ENCODE measurements at places on chromosomes 1 and 21.

DNA sequence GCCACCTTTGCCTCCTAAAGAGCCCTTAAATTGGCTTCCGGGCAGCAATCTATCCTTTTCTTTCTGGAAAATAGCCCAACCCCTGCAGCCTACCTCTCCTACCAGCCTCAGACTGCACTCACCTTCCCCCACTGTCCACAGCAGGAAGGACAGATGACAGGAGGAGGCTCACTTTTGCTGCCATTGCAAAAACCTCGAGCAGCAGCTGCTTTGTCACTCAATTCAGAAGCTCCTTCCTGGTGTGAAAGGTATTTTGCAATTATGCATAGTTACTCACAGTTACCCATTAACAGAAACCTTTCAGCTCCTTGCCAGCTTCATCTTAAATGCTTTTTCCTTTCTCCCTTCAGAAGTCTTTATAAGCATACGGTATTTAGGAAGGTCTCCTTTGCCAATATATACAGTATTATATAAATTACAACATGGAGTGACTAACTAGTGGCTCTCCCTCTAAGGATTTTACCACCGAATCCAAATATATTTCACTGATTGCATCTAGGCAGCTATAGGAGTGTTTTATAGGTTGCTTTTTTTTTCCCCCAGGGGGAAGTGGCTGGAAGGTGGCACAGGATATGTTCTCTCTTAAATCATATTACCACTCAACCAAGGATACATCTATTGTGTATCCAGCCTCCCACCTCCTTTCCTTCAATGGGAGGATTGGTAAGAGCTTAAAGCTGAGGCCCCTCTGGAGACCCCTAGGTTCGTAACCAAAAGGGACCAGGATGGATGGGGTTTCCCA is 142.1 kb upstream of the IPO9 start:
- DNase-seq = no peak

DNA sequence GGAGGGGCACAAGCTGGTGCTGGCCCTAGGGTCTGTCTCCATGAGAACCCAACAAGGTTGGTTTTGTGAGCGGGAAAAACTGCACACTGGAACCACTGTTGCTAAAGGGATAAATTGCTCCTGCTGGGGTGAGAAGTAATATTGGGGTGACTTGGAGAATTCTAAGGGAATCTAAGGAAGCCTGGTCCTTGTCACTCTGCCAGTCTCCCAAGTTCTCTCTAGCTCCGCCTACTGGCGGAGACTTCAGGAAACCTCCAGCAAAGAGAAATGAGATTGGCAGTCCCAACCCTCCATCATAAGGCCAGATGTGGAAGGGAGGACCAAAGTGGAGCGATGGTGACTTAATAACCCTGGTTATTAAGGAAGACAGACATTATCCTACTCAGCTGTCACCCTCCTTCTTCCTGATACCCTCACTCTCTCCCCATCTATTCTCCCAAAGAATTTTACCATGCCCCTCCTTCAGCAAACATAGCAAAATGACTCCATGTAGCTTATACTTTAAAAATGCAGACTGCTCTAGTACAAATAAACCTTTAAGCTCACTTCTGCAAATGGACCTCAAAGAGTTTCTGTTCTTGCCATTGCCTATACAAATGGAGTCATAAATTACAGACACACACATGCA is 2.7 kb downstream of the LCE1F start:
- no peak for DNase-seq

GRCh38 chr21:36890086-36890485 is 76.4 kb downstream of the HLCS start:
- no peak for DNase-seq

DNA sequence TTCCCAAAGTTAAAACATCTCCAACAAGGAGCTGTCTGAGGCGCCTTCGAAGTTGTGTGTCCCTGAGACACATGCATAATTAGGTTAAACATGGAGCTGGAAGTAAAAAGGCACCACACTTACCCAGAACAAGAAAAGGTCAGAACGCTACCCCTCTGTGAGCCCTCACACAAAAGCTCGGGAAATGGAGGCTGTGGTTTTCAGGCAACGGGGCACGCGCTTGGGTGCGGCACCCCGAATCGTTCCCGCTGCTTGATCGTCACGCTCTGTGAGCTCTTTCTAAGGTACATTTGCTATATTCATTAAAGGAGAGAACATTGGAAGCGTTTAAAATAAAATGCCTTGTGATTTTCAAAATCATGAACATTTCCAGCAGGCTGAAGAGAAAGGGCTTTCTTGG is 12.5 kb downstream of the CAPN8 start:
- DNase-seq = no peak

- DNase-seq = no peak
These were observed 9.9 kb downstream of the CNIH3 start for GRCh38 chr1:224626042-224626441.

DNA sequence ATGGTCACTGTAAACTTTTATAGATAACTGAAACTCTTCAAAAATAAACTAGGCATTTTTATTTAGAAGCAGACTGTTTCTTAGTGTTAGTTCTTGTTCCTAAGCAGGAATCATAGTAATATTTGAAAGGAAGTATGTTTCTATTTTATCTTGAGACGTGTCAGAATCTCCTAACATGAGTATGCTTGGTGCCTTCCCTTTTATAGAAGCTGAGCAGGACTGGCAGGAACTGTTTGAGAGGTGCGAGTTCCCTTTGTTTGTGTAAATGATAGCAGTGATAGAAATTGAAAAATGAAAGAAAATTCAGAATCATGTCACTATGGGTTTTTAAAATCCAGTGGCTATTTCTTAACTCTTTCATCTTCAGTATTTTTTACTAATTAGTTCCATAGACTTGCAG is 56.9 kb downstream of the LRRC8D start:
- DNase-seq = no peak

DNA sequence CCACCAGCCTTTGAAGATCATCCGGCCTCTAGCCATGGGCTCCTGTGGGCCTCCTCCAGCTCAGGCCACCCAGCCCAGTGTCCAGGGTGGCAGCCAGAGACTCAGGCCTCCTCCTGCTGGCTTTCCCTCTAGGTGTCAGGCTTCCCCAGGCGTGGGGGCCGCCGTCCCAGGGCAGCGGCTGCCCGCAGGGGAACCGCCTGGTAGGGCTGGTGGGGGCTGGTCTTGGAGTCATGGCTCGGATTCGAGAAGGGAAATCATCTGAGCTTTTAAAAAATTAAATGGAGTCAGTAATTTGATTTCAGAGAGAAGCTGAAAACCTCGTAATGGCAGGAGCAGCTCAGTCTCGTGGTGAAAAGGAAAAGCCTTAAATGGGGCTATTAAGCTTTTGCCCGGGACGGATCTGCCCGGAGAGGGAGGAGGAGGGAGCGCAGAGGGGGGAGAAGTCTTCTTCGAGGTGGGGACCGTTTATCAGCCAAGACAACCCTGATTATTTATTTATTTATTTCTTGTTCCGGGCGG is 66.4 kb upstream of the TARDBP start:
- DNase-seq = no peak

- no peak for DNase-seq
These were observed 81.1 kb downstream of the DSCAM start for GRCh38 chr21:40765811-40766210.

- DNase-seq = no peak
These were observed 134.7 kb downstream of the FAM78B start for GRCh38 chr1:166031932-166032571.

DNA sequence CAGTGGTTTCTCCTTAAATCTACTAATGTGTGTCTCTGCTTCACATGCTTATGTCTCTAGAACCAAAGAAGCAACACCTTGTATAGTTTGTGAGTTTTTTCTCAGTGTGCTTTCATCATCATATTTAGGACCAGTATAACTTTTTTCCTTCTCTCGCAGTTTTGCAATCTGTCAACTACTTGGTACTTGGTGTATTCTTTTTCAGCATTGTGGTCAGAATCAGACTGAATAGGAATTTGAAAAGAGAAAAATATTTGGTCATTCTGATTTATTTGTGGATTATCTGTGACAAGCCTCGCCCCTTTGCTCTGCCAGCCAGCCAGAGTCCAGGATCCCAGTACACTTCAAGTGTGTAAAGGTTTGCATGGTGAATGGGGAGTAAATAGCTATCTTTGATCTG is 122.3 kb downstream of the C1orf21 start:
- no peak for DNase-seq
